ENCODE measurements at places on chromosomes 11 and 22.

GRCh38 chr22:30370641-30371230 lies 13.9 kb downstream of the CCDC157 start:
- no peak for DNase-seq

- DNase-seq: no peak
Observed at GRCh38 chr11:9490376-9490775, 29.6 kb downstream of the ZNF143 start.

DNA sequence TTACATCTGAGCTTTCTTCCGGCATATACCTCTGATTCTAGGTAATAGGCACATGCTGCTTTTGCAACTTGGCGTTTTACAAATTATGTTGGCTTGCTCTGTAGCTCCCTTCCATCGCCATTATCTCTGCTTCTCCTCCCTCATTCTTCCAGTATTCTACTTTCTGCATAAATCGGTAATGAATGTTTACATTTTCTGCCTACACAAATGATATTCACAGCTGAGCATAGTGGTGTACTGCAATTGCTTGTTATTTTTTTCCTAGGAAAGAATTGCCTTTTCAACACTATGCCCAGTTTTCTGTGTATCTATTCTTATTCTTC lies 18.9 kb downstream of the MED15 start:
- no peak for DNase-seq

DNA sequence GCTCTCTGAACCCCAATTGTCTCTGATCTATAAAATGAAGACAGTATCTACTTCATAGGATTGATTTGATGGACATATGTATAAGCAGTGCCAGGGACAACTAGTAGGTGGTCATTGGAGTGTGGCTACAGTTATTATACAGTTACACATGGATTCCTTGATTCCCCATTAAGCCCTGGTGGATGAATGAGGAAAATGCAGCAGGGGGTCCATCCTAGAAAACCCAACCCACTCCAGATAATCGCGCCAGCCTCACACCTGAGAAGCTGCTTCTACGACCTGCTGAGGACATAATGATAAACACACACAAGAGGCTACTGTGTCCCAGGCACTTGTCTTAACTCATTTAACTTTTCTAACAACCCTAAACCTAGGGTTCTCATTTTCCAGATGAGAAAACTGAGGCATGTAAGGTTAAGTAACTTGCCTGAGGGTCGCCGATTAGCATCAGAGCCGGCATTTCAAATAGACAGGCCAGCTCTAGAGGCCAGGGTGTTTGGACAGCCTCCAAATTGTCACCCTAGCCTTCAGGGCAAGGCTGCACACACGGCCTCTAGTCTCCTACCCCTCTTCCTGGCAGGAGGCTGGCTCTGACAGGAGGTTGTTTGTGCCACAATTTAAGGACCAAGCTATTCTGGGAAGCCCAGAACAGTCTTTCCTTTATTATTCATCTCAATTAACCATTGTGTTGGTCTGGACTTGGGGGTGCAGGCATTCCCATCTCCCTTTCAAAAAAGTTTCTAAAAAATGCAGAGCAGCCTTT lies 3.8 kb upstream of the C11orf91 start:
- DNase-seq: no peak

DNA sequence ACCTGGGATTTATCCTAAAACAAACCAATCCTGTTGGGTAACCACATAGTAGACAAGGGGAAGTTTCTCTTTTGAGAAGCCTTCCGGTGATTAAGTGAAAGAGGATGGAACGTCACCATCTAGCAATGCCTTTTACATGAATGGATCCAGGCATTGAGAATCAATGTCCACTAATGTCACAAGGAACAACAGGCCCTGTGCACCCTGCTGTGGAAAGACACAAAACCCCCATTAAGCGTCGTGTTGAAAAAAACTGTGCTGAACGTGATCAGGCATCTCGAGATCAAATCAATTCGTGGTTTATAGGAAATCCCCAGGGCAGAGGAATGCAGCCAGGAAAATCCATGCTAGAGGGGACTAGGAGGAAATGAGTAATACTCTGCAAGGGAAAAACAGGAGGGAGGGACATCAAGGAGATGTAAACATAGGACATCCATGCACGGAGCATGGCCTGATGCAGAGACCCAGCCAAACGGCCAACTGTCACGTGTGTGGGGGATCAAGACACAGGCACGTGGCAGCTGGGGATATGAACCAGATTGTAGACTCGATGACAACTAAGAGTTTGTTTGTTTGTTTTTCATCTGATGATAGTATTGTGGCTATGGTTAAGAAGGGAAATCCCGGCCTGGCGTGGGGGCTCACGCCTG lies 38.6 kb upstream of the CARS1 start:
- no peak for DNase-seq

DNA sequence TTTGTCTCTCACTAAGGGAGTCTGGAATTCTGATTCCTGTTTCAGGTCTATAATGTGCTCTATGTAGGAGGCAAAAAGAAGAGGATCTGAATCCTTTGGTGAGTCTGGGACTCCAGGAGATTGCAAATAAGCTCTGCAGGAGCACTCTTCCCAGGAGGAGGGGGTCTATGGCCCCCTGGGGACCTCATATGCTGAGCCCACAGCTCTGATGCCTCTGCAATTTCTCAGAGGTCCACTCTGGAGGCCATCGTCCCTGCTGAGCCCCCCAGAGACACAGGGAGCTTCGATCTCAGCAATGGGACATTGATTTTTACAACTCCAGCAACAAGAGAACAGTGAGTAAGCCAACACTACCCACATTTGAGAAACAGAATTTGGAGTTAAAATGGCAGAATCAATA lies 20.2 kb upstream of the NRGN start:
- no peak for DNase-seq

DNA sequence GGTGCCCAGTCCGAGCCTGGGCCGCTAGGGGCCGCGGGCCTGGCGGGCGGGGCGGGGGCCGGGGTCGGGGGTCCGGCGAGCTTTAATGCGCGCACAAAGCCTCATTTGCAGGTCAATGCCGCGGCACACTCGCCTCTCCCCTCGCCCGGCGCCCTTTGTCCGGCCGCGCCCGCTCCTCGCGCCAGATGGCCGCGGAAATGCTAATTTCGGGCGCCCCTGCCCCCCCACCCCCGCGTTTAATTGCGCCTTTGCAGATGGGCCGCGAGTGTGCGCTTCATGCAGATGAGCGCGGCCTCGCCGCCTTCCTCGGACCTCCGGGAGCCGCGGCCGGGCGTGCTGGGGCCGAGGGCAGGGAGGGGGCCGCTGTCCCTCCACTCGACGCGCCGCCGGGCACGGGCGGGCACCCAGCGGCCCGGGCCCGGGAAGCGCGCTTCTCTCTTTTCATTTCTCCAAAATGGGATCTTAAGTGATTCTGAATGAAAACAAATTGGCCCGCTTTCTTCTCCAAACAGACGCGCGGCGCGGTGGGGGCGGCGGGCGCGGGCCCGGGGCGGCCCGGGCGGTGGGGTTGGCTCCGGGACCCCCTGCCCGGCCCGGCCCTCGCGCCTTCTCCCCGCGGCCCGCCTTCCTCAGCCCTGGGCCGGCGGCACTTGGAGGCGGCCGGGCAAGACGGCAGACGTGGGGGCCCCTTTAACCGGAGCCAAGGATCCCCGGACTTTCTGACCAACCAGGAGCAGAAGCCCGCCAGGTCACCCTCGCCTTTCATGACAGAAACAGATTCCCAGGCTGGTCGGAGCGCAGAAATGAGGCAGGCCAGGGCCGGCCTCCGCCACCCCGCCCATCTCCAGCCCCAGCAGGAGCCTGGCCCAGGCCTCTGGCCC lies 22.9 kb downstream of the CDKN1C start:
- no peak for DNase-seq

DNA sequence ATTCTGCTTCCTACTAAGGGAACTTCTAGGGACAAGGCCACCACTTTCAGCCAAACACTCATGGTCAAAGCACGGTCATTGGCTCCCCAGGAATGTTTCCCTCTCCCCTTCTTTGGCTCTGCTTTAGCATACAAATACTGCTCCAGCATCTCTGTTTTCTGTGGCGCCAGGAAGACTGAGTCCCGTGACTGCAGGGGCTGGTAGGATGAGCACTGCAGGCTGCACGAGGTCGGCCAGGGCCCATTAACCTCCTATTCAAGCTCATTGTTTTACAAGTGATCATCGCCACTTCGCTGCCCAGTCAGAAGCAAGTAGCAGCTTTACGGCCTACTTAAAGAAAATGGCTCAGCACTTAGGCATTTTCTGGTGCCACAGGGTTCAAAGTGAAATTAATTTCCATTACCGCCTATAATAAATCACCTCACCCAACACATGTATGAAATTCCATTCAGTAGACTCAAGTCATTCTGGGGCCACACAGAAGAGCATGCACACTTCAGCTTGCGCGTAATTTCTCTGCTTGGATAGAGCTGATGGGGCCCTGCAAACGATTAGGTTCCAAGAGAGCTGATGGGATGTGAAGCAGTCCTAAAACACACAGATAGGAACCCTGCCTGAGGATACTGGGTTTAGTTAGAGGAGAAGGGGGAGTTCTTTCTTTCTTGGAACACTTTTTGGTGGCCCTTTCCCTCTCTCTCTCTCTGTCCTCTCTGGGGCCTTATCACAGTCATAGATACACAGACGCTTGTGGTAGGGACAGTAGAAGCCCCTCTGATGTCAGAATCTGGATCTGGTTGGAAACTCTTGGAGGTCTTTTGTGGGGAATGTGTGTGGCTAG lies 173.7 kb downstream of the KIF18A start:
- no peak for DNase-seq

GRCh38 chr11:122814401-122814800 lies 23.9 kb upstream of the CRTAM start:
- DNase-seq: no peak

DNA sequence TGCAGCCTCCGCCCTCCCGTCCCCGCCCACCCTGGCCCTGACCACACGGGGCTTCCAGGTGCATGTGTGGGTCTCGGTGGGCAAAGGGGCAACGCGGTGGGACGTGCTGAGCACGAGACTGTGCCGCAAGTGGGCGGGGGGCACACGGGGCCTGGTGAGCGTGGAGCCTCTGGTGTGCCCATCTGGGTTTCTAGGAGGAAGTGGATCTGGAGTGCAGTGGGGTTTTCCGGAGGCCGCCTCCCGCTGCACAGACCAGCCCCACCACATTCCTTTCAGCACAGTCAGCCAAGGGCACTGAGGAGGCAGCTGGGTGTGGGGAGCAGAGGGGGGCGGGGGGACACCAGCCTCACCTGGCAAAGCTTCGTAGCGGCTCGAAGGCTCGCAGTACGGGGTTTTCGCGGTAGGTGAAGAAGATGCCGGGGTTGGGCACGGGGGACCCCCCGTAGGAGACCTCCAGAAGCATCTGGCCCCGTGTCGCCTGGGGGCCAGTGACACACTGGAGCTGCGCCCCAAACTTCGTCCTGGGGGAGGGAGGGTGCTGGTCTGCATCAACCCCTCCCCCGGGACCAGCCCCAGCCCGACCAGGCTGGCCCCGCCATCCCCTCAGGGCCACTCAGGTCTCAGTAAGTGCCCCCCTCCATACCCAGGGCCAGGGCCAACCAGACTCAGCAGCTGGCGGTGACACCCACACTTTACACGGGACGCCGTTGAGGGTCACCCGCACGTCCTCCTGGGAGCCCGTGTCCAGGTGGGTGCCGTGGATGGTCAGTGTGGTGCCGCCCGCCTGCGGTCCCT lies 12.4 kb upstream of the MAPK11 start:
- no peak for DNase-seq

Data from HEK293T (cell line).